ENCODE measurements at places on chromosomes 6 and 20.

DNA sequence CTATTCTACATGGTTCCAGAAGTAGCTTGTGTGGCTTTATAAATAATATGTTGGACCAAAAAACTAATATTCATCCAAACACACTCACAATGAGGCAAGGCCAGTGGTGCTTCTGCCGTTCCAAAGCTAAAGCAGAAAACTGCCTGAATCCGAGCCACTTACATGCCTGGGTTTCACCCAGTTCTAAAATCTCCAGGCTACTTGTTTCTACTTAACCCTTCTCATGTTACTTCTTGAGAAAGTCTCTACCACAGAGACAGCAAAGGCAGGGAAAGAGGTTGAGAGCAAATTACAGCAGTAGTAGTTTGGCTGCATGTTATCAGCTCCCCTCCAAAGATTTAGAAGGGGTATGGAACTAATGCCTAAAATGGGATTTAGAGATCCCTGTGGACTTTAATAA lies 62.0 kb downstream of the FAXC start:
- DNase-seq, result no peak

DNA sequence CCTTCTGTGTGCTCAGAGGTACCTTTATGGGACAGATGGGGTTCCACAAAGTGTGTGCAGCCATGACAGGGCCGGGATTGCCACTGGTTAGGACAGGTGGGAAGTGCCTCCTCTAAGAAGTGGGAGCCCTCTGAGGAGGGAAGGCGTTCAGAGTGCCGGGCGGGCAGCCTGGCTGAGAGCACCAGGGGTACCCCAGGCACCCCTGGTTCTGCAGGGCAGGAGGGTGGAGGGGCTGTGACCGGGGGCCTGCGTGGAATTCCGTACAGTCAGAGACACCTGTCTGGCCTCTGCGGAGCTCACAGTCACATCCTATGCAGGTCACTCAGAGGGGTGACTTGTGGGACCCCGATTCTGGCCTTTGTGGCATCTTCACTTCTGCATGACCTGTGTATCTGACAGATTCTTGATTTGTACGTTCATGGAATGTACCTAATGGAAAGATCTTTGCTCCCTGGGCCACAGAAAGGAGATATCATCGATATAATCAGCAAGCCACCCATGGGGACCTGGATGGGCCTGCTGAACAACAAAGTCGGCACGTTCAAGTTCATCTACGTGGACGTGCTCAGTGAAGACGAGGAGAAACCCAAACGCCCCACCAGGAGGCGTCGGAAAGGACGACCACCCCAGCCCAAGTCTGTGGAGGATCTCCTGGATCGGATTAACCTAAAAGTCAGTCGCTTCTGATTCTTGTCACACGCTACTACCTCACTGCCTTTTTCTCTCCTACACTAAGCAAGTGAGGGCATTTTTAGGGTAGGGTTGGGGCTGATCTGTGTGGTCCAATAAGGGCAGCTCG lies 190.9 kb downstream of the SASH1 start:
- no peak for DNase-seq

GRCh38 chr6:77430504-77430903 lies 32.8 kb downstream of the HTR1B start:
- no peak for DNase-seq

GRCh38 chr20:36504295-36504694 lies 37.0 kb upstream of the MYL9 start:
- DNase-seq, result no peak

GRCh38 chr6:143607974-143608373 lies 69.8 kb upstream of the PHACTR2 start:
- no peak for DNase-seq

Data from GM06990 (cell line).